ENCODE measurements at places on chromosomes 2 and 18.

GRCh38 chr2:141497272-141497671 is 633.5 kb downstream of the LRP1B start:
- DNase-seq = no peak

- DNase-seq = no peak
Measured at GRCh38 chr2:232829988-232830387, 40.1 kb upstream of the SNORC start.

DNA sequence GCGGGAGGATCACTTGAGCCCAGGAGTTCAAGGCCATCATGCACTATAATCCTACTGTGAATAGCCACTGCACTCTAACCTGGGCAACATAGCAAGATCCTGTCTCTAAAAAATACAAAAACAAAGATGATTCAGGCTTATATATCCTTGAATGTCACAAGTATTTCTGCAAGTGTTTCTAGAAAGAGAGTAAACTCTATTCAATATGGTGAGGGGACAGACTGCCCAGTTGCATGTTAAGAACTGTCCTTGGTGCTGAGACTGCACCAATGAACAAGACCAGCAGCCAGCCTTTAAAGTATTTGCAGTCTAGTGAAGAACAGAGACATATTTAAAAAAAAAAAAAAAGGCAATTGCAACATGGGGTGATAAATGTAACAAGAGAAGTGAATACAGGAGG is 16.4 kb downstream of the MAP3K19 start:
- DNase-seq = no peak

DNA sequence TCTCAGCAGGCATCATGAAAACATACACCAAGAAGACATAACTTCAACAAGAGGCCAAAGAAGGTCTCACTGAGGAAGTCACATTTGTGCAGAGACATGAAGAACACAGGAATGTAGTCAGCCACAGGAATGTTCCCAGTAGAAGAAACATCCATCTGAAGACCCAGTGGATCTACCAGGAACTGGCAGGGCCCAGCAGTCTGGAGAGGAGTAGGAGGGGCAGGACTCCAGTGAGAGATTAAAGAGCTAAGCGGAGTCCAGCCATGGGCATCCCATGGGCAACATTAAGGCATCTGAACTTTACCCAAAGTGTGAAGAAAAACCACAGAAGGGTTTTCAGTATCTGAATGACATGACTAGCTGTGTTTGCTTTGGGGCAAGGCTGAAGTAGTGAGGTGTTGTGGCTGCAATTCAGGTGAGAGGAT is 103.1 kb downstream of the UPP2 start:
- no peak for DNase-seq

DNA sequence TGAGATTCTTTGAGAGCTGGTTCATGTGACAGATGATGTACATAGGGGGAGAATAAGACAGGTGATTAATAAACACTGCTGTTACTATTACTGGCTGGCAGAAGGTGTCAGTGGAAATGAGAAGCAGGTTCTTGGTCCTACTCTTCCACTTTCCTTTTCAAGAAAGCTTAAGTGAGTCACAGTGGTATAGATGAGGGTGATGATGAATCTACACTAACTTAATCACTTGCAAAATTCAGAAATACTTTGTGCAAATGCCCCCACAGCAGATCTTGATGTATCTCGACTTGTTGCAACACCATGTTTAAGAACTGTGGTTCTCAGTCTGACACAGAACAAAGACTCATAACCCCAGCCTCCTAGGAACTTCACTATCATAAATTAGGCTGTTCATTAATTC is 35.9 kb upstream of the MGAT5 start:
- DNase-seq = no peak

DNA sequence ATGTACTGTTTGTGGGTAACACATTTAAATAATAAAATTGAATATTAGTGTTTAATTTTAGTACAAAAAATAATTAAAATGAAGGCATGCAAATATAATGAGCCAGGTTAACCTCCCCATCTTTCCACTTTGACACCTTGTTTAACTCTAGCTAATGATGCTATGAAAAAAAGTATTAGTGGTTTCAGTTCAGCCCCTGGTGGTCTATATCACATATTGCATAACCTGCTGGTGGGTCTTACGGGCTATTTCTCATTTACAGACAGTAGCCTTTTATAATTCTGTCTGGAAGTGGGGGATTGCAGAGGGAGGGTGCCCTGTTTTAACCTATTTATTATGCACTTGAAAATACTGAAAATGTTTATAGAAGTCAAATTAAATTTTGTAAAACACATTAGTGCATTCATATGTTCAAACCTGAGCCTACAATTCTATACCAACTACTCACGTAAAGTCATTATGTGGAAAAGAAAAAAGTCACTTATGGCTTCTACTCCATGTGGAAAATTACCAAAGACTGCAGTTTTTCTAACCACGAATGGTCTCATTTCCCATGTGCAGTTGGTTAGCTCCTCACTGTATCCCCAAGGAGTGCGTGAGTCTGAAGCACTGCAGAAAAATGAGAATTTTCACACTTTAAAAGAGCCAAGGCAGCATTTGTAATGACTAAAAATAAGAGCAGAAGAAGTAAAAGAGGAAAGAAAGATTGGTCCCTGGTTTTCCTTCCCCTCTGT is 381.0 kb downstream of the MTX2 start:
- no peak for DNase-seq

GRCh38 chr2:192247456-192247855 is 52.7 kb upstream of the TMEFF2 start:
- no peak for DNase-seq

- DNase-seq = no peak
Measured at GRCh38 chr2:79936715-79937114, 367.8 kb downstream of the LRRTM1 start.

- DNase-seq = no peak
Measured at GRCh38 chr18:49081511-49082155, 130.9 kb upstream of the SMAD7 start.

- no peak for DNase-seq
Measured at GRCh38 chr2:108870069-108870644, 83.6 kb downstream of the CCDC138 start.

DNA sequence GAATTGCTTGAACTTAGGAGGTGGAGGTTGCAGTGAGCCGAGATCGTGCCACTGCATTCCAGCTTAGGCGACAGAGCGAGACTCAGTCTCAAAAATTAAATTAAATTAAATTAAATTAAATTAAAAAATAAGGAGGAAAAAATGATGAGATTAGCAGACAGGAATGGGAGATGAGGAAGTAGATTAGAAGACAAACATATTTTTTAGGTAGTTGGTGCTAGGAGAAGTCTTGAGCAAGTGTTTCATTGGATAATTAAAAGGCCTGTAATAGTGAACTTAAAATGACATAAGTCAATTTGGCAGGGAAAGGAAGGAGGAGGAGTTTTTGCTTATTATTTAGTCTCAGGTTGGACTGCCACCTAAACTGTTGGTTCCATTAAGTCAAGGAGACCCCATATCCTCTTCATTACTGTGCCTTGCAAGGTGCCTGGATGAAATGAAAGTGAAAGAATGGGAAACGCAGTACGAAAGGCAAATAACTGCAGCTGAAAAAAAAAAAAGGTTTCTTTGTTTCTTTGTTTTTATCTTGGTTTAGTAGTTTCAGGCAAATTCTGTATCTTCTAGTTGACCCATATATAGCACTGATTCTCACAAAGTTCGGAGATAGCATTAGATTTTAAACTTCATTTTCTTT is 162.0 kb downstream of the SLC8A1 start:
- no peak for DNase-seq

- DNase-seq = no peak
Measured at GRCh38 chr2:157428500-157429175, 15.3 kb downstream of the CYTIP start.

DNA sequence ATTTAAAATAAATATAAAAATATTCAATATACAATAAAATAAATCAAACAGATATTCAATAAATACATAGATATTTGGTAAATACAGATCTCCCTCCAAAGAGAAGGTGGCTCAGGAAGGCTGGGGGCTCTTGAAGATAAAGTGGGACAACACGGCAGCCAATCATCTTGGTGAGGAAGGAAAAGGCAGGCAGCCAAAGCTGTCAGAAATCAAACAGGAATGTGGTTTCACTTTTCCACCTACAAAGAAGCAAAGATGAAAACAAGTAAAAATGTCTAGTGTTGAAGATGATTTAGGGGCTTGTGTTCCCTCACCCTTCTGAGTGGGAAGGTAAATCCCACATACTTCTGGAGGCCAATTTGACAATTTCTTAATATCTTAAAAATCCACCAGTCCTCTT is 85.7 kb downstream of the B3GNT2 start:
- DNase-seq = no peak

GRCh38 chr2:16291226-16291625 is 350.9 kb downstream of the MYCN start:
- no peak for DNase-seq

Measured in NCI-H1105 (cell line).